ENCODE measurements at places on chromosomes 2 and 18.

GRCh38 chr2:149185942-149186490 is 144.4 kb upstream of the LYPD6 start:
- DNase-seq, result no peak

GRCh38 chr2:152234277-152234676 is 58.7 kb upstream of the STAM2 start:
- no peak for DNase-seq

DNA sequence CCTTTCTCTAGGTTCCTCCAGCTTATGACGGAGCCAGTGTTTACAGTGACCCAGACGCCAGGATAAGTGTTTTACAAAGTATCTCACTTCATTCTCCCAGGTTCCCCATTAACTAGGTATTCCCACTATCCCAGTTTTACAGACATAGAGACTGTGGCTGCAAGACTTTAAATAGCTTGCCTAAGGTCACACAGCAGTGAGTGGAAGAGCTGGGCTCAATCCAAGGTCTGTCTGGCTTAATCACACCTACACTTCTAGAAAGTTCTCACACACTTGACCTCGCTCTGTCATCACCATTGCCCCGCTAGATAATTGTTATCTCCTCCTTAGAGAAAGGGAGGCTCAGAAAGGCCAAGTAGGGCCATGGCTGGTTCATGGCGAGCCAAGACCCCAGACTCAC is 110.2 kb downstream of the ANTXR1 start:
- no peak for DNase-seq

GRCh38 chr2:150528861-150529801 is 41.7 kb upstream of the RND3 start:
- DNase-seq, result no peak

DNA sequence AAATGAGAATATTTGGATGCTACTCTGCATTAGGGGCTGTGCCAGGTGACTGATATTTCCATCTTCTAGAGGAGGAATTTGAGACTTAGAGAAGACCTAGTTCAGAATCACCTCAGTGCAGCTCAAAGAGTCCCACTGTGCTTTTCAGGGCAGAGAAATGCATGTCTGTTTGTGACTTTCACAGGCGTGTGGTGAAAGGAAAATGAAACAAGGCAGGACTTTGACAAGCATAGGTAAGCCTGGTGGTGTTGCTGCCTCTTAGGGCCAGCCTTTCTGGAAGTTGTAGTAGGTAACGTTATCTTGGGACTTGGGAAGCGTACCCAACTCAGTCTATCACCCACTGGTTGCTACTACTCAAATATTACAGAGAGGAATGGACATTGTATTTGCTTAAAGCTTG is 2.6 kb downstream of the GPR39 start:
- no peak for DNase-seq
